ENCODE measurements at places on chromosomes 16 and 17.
A peak's percentile ranks its signal among the peaks of the same experiment; 100 is the strongest.

GRCh38 chr16:85503679-85504231 is 109.4 kb upstream of the GSE1 start:
- no peak for DNase-seq

DNA sequence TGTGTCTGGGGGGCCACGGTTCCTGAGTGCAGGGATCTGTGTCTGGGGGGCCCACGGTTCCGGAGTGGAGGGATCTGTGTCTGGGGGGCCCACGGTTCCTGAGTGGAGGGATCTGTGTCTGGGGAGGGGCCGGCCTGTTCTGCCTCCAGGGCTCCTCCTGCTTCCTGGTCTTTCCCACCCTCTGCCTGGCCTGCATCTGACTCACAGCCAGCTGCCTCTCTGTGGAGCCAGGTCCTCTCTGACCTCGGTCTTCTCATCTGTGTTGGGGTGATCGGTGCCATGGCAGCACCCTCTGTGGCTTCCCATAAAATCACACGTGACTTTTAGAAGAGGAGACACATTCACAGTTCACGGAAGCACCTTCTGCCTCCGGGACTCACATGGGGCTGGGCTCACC is 50.3 kb downstream of the ZFPM1 start:
- DNase-seq = no peak

- no peak for DNase-seq
These were observed 9.8 kb upstream of the TNFSF12 start for GRCh38 chr17:7538891-7539545.

- DNase-seq = peak; percentile 58
These were observed 102.1 kb upstream of the CHMP6 start for GRCh38 chr17:80889231-80890195.

GRCh38 chr17:57091186-57091618 is 6.2 kb downstream of the AKAP1 start:
- no peak for DNase-seq
